Muscle of back (tissue), 13 donors: ENCODE measurements at places on chromosomes 3 and 15.

DNA sequence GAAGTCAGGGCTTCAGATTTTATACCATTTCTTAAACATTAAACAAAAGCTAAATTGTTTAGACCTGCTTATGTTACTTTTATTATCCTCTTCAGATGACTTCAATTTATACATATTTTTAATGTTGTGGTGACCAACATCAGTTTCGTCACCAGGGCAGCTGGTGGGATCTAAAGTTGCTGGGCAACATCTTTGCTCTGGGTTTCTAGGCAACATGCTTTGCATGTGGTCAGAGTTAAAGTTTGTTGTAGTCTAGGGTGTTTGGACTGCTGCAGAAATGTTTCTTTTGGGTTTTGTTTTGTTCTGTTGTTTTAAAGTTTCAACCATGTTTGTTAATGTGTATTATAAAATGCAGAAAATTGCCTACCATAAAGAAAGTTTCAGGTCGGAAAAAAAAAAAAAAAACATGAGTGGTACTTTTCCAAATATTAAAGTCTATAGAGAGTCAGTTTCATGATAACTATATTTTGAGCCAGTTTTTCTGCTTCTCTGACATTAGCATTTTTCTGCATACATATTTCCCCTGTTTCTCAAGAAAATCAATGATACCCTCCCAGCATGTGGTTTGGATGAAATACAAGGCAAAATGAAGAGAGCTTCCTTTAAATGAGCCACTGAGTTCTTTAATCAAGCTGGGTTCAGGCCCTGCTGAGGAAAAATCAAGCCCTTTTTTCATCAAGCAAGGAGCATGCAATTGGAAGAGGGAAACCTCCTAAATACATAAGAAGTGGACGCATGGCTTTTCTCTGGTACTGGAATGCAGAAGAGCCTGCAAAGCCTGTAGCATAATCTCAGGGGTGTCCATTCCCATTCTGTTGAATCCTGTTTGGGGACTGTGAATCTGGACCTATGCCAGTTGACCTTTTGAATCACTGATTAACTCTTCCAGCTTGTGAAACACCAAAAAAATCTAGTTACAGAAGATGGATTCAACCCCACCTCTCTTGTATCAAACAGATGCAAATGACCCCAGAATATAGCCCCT lies 35.0 kb upstream of the VGLL3 start:
- DNase-seq = no peak

GRCh38 chr3:159779883-159780282 lies 208.8 kb upstream of the IL12A start:
- no peak for DNase-seq

- DNase-seq = peak; percentile 81
Observed at GRCh38 chr3:170802164-170803151, 67.5 kb downstream of the RPL22L1 start.

DNA sequence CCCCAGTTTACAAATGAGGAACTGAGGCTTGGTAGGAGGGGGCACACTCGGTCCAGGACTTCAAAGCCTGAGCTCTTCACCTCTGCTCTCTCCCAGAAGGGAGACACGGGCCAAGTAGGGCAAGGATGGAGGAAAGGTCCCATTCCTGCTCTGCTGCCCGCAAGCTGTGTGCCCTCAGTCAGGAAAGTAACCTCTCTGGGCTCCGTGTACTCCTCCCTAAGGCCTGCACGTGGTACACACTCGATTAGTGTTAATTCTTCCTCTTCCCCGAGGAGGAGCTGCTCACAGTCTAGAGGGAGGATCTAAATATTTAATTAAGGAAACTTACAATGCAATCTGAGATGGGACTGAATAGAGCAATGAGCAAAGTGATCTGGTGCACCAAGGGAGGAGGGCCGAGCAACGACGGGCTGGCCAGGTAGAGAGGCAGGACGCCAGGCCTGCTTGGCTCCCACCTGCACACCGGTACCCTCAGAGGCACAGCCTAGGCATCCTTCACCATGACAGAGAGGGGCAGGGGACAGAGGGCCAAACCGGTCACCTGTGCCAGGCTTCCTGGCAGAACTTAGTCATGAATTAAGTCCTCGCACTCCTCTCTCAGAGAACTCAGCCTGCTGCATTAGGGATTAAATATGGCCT lies 47.2 kb upstream of the IQSEC1 start:
- no peak for DNase-seq

GRCh38 chr3:45426161-45426560 lies 37.8 kb downstream of the LARS2 start:
- no peak for DNase-seq

DNA sequence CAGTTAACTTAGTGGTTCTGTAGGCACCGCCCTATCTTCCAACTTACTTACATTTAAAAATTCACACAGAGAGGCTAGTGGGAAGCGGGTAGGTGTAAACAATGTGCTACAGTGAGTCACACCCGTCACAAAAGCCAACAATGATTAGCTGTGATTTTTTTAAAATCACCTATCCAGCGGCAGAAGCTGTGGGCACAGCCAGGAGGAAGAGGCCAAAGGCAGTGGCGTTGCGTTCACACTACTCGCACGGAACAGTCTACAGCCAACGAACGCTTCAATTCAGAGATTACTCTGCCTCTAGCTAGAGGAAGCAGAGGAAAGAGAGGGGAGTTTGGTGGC lies 2.5 kb upstream of the NLGN1 start:
- no peak for DNase-seq

DNA sequence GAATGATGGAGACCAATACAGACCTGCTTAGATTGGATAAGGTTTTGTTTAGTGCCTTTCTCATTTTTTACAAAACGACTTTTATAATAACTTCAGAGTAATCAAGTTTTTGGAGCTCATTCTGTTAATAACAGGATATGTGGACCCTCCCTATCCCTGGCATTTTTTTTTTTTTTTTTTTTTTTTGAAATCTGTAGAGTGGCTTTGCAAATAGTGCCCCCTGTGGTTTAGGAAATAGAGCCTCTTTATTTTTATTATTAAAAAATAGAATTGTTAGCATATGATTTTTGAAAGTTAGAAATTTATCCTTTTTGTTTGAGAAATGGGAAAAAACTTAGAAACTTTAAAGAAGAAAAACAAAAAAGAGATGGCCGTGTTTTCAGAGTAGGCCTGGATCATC lies 11.4 kb downstream of the SKIL start:
- no peak for DNase-seq
